ENCODE measurements at places on chromosomes 6 and 20.
A peak's percentile ranks its signal among the peaks of the same experiment; 100 is the strongest.

GRCh38 chr20:37990571-37991151 is 42.6 kb downstream of the TTI1 start:
- DNase-seq: peak; percentile 38

DNA sequence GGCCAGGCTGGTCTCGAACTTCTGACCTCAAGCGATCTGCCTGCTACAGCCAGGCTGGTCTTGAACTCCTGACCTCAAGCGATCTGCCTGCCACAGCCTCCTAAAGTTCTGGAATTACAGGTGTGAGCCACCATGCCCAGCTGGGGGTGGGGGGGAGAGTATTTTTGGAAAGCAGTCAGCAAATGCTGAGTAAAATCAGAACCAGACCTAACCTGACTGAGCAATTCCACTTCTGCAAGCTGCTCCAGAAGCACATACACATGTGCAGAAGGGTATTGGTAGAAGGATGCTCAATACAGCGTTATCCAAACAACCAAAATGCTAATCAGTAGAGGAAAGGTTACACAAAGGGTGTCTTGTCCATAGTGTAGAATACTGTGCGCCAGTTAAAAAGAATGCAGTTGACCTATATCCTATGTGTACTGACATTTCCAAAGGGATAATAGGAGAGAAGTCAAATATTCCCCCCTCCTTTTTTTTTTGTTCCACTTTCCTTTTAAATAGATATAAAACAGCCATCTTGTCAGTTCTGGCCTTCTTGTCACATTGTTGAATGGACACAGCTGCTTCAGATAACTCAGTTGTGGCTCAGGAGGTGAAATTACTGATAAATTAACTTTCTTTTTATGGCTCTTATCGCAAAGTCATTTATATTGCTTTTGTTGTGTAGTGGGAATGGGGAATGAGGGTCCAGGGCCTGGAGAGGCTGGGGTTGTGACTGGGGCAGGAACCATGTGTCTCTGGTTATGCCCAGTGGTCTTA is 74.6 kb downstream of the DTD1 start:
- no peak for DNase-seq

DNA sequence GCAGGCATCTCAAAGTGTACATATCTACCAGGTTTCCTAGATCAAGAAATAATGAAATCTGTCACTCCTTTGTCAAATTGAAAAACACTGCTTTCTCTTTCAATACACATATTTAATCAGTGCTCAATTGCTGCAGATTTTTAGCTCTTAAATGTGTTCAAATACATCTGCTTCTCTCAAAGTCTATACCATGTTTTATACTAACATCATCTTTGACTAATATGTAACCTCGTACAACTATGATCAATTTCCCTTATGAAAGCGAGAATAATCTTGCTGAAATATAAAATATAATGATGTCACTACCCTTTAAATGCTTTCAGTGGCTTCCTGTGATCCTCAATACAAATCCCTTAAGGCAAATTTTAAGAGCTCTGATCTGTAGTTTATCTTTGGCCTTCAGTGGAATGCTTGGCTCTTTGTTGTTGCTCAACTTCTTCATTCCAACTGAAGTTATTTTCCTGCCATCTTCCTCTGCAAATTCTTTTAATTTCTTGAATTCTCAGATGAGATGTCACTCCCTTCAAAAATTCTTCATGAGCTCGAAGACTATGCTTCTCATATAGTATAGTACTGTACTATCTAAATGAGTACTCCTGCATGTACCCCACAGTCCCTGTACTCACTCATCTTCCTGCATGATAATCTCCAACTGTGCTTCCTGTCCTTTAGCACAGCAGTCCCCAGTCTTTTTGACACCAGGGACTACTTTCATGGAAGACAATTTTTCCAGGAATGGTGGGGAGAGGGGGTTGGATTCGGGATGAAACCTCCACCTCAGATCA is 545.1 kb upstream of the GJE1 start:
- peak; percentile 36 for DNase-seq

DNA sequence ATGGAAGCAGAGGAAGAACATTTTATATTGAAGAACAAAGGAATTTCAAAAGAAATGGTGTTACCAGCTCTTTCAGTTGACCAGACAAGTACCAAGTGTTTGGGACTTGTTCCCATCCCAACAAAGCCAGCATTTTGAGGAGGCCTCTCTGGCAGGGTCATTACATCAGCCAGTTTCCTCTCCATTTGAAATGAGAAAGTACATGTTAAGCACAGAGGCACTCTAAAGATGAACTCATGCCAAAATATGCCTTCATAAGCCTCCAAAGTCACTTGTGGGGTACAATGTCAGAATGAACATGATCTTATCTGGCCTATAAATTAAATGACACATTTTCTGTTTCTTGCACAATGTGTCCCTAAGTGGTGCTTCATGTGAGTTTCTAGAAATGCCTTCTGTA is 223.9 kb downstream of the PRL start:
- no peak for DNase-seq

DNA sequence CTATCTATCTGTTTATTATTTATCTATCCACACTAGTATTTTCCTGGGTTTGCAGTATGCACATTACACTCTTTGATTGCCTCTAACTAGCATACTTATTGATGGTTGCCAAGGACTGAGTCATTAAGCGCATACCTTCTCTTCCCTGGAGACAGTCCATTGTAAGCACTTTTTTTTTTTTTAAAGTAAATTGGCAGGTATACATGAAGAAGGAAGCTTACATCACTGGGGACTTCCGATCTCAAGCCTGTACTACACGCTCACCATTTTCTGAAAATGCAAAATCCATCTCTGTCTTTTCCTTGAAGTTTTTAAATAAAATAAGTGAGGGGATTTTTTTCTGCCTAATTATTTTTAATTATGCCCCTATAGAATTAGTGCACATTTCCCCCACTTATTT is 63.5 kb downstream of the HMGN3 start:
- DNase-seq: no peak

GRCh38 chr20:50561379-50562078 is 51.3 kb downstream of the PTPN1 start:
- peak; percentile 84 for DNase-seq

DNA sequence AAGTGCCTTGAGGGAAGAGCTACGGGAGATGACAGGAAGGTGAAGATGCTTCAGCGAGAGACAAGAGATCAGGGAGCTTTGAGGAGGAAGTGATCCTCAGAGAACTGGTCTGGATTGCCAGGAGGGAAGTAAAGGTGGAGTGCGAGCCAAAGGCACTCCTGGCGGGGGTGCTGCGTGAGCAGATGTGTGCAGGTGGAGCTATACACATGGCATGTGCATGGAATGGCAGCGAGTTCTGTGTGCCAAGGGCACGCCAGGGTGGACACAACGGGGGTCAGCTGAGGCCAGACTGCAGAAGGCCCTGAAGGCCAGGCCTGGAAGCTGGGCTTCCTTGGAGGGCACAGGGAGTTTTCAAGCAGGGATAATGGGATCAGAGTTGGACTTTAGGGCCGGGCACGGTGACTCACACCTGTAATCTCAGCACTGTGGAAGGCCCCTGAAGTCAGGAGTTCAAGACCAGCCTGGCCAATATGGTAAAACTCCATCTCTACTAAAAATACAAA is 6.2 kb downstream of the PXMP4 start:
- no peak for DNase-seq

GRCh38 chr6:127342296-127342945 is 988 bp downstream of the ECHDC1 start:
- no peak for DNase-seq

DNA sequence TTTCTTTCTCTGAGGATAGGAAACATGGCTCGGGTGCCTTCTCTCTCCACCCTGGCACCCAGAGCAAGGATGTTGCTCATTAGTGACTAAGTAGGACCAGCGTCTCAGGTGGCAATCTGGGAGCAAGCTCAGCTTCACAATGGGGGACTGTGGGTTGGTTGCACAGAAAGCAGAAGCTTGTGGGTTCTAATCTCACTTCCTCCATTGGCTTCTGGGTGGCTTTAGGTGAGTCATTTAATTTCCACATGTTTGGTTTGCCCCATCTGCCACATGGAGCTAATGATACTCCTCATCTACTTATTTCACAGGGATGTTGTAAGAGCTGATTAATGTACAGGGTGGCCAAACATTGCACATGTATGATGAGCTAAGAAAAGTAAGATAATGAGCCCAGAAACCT is 54.8 kb upstream of the AKIRIN2 start:
- peak; percentile 70 for DNase-seq

DNA sequence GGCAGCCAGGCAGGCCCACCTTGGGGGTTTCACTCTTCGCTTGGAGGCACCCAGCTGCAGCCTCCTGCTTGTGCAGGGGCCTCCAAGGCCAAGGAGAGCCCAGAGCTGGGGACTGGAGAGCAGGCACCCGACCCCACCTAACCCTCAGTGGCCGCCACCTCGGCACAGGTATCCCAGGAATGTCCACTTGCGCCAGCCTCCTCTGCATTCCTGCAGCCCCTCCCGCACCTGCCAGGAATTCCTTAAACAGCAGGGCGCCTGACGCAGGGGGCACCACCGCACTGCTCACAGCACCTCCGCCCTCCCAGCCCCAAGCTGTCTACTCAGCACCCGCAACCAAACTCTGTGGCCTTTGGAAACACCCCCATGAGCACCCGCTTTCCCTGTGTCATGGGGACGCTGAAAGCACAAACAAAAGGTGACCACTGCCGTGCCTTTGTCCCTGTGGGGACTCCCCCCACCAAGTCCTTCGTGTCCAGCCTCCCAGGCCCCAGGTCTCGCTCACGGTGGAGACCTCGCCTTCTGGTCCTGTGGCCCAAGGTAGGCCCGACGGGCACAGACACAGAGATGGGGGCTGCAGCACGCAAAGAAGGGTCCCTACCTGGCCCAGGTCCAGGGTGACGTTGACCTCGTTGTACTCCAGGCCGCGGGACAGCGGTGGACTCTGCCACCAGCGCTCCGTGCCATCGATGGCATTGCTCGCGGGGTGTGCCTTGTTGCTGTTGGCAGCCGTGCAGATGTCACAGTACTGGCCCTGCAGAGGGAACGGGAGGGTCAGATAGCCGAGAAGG is 5.1 kb downstream of the LAMA5 start:
- DNase-seq: no peak

- no peak for DNase-seq
These were observed 113.2 kb downstream of the PRDM1 start for GRCh38 chr6:106199331-106199730.

Data from GM04504 (cell line).